Activated CD4-positive, alpha-beta T cell treated with anti-CD3 and anti-CD28 coated beads, Interleukin-2, Interleukin-6, amounts not matched to agents 100 ng/mL and 50 ng/mL, durations not matched to agents 16 hours and 8 hours (primary cell): ENCODE measurements at places on chromosomes 2 and 18.

GRCh38 chr2:28435814-28436351 lies 43.2 kb downstream of the FOSL2 start:
- DNase-seq, result no peak

- DNase-seq, result no peak
Observed at GRCh38 chr2:215421859-215422461, 13.9 kb downstream of the FN1 start.

DNA sequence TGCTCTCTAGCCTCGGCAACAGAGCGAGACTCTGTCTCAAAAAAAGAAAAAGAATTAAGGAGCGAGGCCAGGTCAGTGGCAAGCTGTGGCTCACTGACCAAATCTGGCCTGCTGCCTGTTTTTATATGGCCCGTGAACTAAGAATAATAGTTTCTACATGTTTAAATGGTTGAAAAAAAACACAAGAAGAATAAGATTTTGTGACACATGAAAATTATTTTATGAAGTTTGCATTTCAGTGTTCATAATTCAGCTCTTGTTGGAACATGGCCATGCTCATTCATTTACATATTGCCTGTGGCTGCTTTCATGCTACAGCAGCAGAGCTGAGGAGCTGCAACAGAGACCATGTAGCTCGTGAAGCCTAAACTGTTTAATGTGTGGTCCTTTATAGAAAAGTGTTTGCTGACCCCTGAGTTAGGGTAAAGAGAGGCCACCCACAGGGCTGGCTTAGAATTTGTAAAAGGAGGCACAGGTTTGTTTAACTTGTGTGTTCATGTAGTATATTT lies 59.5 kb downstream of the MFSD6 start:
- DNase-seq, result no peak

- no peak for DNase-seq
Observed at GRCh38 chr2:218448934-218449333, 30.0 kb downstream of the VIL1 start.

DNA sequence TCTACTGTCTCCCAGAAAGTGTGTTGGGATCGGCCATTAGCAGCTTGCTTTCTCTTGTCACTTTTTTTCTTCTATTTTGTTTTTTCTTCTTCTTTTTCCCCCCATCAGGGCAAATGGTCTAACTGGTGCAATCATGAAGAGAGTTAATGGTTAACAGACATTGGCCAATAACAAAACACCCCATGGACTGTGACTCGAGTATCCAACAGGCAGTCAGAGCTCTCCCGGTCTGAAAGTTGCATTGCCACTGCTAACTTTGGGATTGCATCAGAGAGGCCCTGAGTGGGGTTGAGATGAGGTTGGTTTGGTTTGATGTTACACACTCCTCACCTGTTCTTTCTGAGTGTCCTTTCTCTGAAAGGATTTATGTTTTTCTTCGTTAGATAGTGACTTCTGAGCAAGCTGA lies 12.9 kb upstream of the SNORC start:
- DNase-seq, result no peak
